Left lung (tissue), 14 donors: ENCODE measurements at places on chromosomes 5 and 9.

DNA sequence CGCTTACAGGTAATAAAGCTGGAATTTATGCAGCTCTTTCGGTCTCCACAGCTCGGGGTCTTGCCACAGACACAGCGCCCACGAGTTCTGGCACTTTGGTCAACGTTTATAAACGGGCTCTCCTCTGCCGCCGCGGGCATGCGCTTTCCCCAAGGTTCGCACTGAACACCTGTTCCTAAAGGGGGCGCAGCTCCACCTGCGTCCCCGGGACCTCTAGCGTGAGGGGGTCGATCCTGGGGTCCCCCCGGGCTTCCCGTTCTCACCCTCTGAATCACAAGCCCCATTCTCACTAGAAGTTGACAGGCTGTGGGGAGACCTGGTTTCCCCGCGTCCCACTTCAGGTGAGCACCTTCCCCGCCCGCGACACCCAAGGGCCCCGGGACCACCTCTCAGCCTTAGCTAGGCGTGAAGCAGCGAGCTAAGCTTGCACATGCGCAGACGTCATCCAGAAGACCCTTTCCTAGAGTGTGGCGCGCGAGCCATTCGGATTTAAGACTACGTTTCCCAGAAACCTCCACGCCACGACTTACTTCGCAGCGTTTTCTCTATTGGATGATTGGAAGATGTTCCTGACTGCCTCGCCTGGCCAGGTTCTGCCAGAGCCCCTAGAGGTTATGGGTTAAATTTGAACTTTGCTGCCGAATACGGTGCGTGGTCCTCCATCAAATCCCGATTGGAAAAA, 21.3 kb upstream of the ZNF782 start:
- peak; percentile 81 for DNase-seq

GRCh38 chr5:55517804-55518203, 17.0 kb downstream of the PLPP1 start:
- no peak for DNase-seq

GRCh38 chr9:88651682-88652633, 117.0 kb downstream of the NXNL2 start:
- peak; percentile 78 for DNase-seq

DNA sequence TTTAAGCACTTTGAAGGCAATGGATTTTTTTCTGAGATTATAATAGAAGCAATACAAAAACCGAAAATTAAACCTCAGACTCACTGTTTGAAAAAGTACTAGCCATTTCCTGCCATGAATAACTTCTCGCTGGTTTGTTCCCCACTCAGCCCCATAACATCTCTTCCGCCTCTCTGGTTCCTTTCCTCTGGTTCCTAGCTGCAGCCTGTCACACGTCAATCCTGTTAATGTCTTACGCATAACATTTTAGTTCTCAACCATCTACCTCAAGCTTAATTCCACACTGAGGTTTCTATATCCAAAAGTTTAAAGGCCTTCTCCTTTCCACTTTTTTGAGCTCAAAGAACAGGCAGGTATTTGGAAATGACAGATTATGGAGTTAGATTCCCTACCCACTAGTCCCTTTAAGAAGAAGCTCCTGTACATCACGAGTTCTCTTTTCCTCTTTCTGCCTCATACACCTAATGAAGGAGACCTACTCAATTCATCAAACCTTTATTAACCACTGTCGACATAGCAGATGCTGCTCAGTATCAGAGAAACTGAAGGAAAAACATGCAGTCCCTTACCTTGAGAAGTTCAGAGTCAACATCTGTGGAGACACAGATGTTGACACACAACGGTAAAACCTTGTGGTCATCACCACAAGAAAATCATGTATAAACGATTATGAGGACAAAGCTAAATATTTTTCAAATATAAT, 243.0 kb upstream of the PTGER4 start:
- DNase-seq: no peak

DNA sequence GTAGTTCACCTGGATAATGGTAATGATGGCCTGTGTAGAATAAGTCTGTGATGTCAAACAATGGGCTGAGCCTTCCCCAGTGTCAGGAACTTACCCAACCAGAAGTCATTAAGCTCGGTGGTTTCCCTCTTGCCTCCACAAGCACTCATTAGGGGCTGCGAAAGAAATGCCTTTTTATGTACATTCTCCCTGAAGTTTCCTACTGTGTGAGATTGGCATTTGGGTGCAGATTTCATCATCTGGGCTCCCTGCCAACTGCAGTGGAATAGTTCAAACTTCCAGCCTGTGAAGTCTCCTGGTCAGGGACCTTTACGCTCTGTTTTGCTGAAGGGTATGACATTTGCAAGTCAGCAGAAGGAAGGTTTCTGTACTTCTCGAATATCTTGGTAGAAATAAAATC, 41.6 kb upstream of the TMEM215 start:
- no peak for DNase-seq

DNA sequence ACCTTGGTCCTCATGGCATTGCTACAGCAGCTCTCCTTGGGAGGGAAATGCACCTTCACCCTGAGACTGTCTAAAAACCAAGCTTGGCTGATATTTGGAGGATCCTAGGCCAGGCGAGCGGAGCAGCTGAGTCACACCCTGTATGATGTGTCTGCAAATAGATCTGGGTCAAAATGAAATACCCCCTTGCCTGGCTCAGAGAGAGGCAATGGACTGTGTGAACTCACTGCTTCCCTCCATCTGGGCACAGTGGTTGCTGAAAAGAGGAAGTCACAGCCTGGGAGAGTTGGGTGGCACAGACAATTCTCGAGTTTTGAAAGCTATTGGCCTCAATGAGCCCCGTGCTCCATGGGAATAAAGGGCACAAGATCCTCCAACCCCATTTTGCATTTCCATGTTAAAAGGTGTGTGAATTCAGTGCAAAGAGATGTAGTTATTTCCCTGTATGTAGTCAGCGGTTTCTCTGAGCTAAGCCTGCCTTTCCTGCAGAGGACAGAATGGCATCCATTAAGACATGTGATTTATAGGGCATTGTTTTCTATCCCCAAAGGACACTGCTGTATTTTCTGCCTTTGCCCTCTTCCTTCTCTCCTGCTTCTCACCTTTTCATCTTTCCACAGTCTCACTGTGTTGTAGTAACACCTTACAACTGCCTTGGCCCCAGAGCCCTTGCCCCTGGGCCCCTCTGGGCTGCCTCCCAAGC, 177.2 kb downstream of the GADD45G start:
- DNase-seq: no peak

- DNase-seq: no peak
These were observed 3.6 kb upstream of the RGMB start for GRCh38 chr5:98769959-98770208.

- DNase-seq: no peak
These were observed 1199.0 kb upstream of the CDH6 start for GRCh38 chr5:29994519-29994918.

GRCh38 chr9:127064335-127064734, 58.1 kb downstream of the ANGPTL2 start:
- DNase-seq: no peak

DNA sequence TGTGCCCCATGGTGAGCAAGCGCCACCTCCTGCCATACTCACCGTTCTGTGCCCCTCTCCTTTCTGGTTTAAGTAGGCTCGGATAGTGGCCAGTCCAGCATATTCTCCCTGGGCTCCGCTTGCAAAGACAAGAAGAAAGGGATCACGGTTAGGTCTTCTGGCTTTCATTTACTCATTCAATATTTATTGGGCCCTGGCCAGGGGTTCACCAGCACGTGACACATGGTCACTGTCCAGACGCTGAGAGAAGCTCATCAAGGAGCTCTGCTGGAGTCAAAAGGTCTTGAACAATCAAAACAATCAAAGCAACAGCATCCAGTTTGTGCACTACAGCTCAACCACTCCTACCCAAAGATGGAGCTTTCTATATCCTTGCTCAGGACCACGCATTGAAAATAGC, 80.2 kb downstream of the GLDC start:
- DNase-seq: no peak
